ENCODE measurements at places on chromosomes 2 and 18.

DNA sequence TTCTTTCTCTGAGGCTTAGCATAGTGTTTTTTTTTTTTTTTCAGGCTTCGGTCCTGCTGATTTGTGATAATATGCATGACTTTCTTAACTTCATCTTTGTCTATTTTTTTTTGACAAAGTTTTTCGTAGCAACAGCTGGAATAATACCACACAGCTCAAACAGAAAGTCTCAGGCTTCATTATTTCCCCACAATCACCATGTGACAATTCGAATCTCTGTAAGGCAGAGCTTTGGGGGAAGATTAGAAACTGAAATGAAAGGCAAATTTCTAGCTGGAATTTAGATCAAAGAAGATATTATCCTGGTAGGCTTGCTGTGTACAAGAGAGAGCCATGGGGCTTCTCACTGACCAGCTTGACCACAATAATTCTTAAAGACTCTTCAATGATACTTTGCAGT is 12.2 kb upstream of the CD28 start:
- DNase-seq = no peak

GRCh38 chr2:202671317-202672035 is 36.7 kb downstream of the FAM117B start:
- DNase-seq = no peak

DNA sequence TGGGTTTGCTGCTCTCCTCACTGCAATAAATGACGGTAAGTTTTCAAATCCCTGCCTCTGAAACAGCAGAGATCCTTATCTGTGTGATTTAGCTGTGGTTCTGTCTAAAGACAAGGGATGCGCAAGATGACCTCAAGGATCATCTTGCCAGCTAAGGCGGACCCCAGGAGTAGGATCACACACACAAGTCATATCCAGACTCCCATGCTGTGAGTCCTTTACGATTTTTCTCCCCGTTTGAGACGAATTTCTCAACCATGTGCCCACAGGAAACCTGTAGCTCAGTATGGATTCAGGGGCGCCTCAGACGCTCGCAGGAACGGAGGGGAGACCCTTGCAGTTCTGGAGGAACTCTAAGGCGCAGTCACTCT is 11.1 kb upstream of the DCTN1 start:
- DNase-seq = no peak

GRCh38 chr2:209673811-209674210 is 97.8 kb upstream of the UNC80 start:
- no peak for DNase-seq

DNA sequence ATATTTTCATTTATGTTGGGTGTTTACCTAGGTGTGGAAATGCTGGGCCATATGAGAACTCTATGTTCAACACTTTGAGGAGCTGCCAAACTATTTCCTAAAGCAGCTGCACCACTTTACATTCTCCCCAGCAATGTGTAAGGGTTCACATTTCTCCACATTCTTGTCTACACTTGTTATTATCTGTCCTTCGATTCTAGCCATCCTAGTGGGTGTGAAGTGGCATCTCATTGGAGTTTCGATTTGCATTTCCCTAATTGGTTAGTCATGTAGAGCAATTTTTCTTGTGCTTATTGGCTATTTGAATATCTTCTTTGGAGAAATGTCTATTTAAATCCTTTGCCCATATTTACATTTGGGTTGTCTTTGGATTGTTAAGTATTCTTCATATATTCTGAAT is 21.9 kb downstream of the RNF144A start:
- DNase-seq = no peak

- no peak for DNase-seq
Measured at GRCh38 chr2:159138642-159139182, 147.8 kb downstream of the WDSUB1 start.

GRCh38 chr2:102049756-102050443 is 58.1 kb downstream of the IL1R2 start:
- DNase-seq = no peak

DNA sequence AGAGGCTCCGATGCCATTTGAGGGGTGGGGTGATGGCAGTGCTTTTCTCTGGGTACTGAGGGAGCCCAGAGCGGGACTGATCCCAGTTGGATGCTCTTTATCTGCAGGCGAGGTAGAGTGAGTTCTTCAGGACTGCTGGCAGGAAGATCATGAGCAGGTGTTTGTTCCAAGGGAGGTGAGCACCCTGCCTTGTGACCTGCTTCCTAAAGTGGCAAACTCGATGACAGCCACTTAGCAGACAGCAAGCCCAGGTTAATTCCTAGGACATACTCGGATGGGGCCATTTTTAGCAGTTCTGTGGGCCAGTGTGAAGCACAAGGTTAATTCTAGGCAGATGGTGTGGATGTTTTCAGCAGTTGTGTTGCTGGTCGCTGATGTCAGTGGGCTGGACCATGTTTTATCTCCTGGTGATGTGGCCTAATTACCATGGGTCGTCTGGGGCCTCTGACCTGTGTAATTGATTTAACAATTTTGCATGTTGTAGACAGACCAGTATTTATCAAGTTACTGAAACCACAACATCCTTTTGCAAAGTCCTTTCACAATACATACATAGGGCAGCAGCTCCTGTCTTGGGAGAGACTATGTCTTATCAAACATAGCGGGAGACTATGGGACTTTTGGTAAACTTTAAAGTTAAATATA is 4.9 kb downstream of the FKBP1B start:
- no peak for DNase-seq

GRCh38 chr2:152584301-152584700 is 133.0 kb downstream of the PRPF40A start:
- no peak for DNase-seq

GRCh38 chr2:112699984-112700667 is 20.7 kb upstream of the NT5DC4 start:
- DNase-seq = no peak

- peak; percentile 61 for DNase-seq
Measured at GRCh38 chr2:20350041-20350712, 467 bp downstream of the PUM2 start.

DNA sequence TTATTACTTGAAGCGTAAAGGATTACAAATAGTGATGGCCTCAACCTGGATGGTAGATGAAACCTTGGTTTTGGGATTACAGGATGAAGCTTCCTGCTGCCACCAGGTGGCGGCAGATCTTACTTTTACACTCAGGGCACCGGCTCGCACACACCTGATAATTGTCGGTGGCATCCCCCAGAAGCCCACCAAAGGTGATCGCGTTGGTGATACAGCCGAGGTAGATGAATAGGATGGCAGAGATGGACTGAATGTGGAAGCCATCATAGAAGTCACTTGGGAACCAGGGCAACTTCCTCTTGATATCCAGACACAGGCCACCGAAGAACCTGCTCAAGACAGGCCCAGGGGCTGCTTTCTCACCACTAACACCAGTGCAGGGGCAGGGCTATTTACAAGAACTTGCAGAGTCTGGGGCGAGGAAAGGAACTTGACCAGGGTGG is 51.8 kb downstream of the MTHFD2 start:
- peak; percentile 65 for DNase-seq

DNA sequence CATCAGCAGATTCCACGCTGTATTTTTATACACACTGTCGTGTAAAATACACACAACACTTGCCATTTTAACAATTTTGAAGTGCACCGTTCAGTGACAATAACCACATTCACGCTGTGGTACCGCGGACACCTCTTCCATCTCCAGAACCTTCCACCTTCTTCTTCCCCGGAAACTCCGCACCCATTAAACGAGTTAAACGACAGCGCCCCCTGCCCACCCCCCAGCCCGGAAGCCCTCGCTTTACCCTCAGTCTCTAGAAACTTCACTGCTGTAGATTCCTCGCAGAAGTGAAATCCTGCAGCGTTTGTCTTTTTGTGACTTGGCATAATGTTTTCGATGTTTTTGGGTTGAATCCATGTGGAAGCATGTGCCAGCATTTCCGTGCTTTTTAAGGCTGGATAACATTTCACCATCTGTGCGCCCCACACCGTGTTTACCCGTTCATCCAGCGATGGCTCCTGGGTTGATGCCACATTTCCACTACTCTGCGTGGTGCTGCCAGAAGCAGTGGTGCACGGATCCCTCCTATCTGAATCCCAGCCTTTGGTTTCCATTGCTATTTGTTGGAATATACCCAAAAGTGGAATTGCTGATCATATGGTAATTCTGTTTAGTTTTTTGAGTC is 32.0 kb upstream of the TMEM18 start:
- DNase-seq = no peak

GRCh38 chr2:236916651-236917050 is 169.0 kb upstream of the COPS8 start:
- DNase-seq = no peak

GRCh38 chr2:135825550-135826176 is 11.3 kb downstream of the LCT start:
- DNase-seq = no peak

DNA sequence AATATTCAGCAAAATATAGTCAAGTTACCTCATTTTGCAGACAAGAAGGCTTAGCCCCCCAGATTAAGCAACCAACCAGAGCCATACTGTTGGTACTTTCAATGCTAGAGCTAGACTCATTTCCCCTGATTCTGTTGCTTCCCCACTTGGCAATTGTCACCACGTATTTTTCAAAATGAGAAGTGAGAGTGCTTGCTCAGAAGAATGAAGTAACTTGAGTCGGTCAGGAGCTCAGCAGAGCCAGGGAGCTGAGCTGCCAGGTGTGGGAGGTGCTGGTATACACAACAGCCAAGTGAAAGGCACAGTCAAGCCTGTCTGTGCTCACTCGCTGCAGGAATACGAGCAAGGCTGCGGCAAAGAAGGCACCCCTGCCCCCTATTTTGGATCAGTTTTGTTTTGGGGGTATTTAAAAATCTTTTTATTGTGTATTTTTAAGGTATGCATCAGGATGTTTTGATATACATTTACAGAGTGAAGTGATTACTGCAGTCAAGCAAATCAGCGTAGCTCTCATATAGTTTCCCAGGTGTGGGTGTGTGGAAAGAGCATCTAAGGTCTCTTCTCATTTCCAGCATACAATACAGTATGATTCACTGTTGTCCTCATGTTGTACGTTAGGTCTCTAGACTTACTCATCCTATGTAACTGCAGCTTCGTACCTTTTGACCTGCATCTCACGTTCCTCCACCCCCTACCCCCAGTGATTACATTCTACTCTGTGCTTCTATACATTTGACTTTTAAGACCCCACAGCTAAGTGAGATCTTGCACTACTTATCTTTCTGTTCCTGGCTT is 62.4 kb downstream of the MRPS9 start:
- DNase-seq = no peak

DNA sequence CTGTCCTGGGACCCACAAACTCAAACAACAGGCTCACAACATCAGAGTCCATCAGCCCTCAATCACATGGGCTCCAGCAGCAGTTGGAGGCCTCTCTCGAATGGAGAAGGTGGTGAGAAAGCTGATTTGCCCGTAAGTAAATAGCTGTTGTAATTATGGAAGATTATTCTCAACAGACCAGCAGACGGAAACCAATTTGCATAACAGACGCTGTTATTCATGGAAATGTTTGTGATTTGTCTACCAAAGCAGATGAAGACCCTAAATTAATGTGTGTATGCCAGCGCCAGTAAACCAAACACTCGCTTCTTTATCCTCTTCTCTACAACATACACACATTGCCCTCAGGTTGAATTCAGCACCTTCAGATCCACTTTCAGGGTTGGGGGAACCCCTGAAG is 23.4 kb upstream of the GALNT14 start:
- no peak for DNase-seq

- DNase-seq = no peak
Measured at GRCh38 chr2:128817813-128818212, 499.1 kb upstream of the HS6ST1 start.

- no peak for DNase-seq
Measured at GRCh38 chr18:911486-911885, 6.8 kb downstream of the ADCYAP1 start.

- no peak for DNase-seq
Measured at GRCh38 chr2:211477537-211478275, 921.3 kb downstream of the CPS1 start.

- DNase-seq = no peak
Measured at GRCh38 chr2:103327966-103328365, 566.1 kb downstream of the TMEM182 start.

- DNase-seq = no peak
Measured at GRCh38 chr2:232835687-232836208, 34.3 kb upstream of the SNORC start.

DNA sequence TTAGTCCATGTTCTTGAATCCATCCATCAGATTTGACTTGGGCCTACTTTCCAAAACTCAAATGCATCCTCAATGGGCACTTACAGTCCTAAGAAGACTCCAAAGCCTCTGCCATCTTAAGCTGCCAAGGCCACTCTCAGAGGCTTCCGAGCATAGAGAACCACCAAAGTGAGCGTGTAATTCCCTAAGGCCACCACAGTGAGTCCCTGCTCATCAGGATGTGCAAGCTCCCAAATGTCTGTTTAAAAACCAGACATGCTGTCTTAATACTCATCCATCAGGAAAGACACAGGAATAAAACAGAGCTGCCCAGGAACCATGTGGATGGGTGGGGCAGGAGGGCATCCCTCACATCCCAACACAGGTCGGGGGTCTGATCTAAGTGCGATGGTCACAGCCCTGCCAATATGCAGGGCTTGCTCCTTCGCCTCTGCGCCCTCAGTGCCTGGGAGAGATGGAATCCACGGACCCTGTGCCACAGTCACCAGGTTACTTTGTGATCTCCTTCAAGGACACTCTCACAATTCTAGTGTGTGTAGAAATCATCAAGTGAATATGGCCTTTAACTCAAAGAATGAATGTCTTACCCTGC is 80.4 kb downstream of the POLR1A start:
- no peak for DNase-seq

GRCh38 chr2:241135737-241136136 is 13.5 kb downstream of the PASK start:
- DNase-seq = no peak

DNA sequence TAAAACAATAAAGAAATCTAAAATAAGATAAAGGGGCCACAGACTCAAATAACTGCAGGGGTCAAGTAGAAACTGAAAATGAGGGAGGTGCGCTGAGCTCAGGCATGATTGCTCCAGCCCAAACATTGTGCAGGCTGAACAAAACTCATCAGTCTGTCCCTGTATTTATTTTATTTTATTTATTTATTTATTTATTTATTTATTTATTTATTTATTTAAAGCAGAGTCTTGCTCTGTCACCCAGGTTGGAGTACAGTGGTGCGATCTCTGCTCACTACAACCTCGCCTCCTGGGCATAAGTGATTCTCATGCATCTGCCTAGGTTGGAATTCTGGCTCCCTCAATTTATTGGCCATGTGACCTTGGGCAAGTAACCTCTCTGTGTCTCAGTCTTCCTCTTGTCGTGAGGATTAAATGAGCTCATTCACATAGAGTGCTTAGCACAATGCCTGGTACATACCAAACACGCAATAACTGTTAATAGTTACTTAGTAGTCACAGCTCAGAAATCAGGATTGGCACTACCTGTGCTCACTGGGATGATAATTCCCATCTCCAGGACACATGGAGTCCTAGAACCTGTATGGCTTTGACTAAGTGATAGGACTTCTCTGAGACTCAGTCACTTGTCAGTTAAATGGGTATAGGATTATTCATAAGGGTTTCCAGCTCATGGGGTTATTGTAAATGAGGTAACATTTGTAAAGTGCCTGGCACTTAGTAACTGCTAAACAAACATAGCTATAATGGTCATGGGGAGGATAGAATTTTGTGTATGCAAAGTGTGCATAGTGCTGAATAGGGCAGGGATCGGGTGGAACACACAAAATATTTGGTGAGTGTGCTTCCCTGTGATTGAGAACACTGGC is 6.0 kb downstream of the SPEG start:
- no peak for DNase-seq
